T-cell (primary cell): ENCODE measurements at places on chromosomes 1 and 21.

- no peak for DNase-seq
Observed at GRCh38 chr21:26368591-26369320, 198.2 kb upstream of the APP start.

DNA sequence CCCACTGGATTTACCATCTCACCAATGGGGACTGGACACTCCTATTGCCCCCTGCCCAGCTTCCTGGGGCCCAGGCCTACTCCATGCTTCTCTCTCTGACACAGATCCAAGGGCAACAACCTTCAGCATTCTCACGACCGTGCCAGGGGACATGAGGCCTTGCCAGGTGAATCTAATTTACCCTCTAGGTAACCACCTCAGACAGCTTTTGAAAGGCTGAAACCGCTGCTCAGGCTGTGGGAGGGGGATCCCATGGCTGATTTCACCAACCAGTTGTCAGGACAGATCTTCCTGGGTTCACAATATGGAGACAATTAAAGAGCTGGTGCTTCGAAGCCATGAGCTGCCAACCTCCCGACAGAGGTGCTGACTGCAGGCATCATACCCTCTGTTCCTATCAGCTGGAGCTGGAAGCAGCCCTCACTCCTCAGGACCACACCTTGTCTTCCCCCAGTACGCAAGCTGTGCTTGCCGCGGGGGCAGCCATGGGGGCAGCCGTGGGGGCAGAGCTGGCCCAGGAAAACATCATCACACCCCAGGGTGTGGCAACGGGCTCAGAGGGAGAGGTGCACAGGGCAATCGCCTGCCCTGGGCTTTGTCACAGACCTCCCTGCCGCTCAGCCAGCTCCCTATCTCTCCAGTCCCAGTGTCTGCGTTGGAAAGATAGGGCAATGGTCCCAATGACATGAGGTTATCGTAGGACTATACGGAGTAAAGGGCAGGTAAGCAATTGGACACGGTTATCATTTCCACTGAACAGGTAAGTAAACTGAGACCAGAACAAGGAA, 120.2 kb downstream of the DMRTB1 start:
- DNase-seq: no peak

GRCh38 chr1:78385744-78386462, 104.9 kb upstream of the PTGFR start:
- no peak for DNase-seq

GRCh38 chr1:203871114-203871880, 9.9 kb downstream of the SNRPE start:
- no peak for DNase-seq

DNA sequence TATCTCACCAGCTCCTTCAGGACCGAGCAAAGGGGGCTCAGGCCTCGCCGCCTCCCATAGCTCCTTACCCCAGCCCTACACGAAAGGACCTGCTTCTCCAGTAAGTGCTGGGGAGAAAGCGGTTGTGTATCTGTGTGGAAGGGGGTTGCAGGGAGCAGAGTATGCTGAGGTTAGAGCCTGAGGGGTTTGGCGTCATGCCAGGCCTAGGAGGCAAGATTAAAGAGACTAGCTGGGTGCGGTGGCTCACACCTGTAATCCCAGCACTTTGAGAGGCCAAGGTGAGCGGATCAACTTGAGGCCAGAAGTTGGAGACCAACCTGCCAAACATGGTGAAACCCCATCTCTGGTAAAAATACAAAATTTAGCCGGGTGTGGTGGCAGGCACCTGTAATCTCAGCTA, 14.1 kb upstream of the RASSF5 start:
- no peak for DNase-seq

GRCh38 chr1:230231774-230232145, 164.7 kb downstream of the GALNT2 start:
- no peak for DNase-seq

GRCh38 chr1:116316373-116316772, 56.7 kb upstream of the ATP1A1 start:
- no peak for DNase-seq

GRCh38 chr1:44575396-44575795, 98.9 kb downstream of the TMEM53 start:
- DNase-seq: no peak

DNA sequence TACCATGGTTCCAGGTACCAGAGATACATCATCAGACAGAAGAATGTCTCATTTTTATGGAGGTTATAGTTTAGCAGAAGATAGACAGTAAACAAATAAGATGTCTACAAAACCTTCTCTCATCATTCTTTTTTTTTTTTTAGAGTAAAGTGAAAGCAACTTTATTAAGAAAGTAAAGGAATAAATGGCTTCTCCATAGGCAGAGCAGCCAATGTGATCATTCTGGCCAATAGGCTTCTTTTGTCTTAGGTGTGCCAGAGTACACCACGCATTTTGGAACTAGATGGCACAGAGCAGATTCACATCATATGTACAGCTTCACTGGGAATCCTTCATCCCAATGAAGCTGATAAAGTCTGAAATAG, 428.2 kb downstream of the SMYD3 start:
- DNase-seq: no peak

- no peak for DNase-seq
Observed at GRCh38 chr1:238727670-238728069, 658.7 kb upstream of the CHRM3 start.

- DNase-seq: no peak
Observed at GRCh38 chr1:204188959-204189639, 7.2 kb downstream of the KISS1 start.

GRCh38 chr1:201327687-201328240, 44.5 kb downstream of the PKP1 start:
- DNase-seq: no peak

DNA sequence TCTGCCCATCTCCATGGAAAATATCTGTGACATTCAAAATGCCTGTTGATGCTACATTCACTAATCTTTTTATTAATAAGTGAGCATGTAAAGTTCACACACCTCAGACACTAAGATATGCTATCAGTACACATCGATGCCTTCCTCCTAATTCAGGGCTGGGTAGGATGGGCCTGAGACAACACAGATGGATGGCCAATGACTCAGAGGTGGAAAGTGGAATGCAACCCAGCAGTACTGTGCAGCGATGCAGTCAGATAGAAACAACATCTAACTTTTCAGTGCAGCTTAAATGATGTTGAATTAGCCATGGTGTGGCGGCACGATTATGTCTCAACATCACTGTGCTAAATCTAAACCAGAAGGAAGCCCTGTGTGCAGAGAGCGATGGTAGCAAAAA, 161.6 kb upstream of the KCNJ15 start:
- no peak for DNase-seq

DNA sequence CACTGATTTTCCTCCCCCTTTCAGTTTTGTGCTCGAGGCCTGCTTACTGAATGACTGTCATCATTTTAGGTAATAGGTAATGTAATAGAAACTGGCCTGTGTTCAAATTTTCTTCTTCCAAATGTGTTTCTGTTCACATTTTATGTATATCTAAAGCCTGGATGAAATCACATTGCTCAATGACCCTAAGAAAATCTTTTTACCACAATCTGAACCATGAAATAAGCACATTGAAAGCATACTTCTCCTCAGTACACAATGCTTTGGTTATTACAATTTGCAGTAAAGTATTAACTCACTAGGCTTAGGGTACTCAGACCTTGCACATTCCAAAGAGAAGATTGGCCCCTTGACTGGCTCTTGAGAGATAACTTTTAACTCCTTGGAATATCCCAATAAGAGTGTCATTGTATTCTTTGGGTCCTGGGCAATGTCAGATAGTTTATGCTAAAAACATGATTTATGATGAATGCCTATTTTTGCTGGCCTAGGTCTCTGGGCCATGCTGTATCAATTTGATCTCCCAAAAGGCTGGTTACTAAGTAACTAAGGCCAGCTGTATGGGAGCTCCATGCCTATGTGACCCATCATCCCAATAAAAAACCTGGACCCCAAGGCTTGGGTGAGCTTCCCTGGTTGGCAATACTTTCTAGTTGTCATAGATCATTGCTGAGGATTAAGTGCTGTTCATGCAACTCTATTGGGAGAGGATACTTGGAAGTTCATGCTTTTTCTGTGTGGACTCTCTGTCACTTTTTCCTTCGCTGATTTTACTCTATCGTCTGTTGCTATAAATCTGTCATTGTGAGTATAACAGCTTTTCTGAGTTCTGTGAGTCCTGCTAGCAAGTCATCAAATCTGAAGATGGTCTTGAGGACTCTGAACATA, 293.9 kb downstream of the GRIK1 start:
- DNase-seq: no peak

- DNase-seq: no peak
Observed at GRCh38 chr1:216142921-216143320, 280.3 kb downstream of the USH2A start.

DNA sequence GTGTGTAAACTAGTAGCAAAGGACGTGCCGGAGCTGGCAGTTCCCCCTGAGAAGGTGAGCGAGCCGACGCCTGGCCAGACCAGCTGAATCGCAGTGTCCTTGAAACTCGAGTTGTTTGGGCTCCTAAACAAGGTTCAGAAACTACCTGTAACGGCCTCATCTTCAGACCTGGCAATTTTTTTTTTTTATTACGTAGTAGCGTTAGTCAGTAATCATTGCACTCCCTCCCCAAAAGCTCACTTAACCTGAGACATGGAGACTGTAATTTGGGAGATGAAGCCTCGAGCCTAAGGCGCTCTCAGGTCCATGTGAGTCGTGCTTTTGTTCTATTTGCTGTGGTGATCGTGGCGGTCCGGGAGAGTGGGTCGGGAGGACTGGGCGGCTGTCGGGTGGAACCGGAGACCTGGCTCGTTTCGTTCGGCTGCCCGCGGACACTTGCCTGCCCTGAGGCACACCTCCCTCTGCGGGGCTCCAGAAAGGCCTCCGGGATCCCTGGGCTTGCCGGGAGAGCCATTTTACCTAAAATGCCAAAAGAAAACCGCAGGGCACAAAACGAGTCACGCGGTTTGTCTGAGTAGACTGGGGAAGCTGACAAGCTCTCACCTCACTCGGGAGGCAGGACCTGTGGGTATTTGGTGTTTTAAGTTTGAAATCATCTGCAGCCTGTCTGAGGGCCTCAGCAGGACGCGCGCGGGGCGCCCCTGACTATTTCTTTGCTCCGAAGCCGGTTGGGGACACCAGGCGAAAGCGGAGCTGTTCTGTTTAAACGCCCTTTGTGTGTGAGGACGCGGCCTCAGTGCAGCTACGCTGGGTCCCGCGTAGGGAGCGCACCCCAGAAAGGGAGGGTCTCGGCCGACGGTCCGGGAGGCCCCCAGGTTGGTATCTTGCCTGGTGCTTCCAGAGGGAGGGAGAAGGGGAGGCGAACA, 722 bp downstream of the LHX8 start:
- no peak for DNase-seq

GRCh38 chr1:16298653-16299052, 53.6 kb downstream of the FBXO42 start:
- no peak for DNase-seq

- DNase-seq: no peak
Observed at GRCh38 chr21:29218749-29219148, 80.0 kb upstream of the BACH1 start.

DNA sequence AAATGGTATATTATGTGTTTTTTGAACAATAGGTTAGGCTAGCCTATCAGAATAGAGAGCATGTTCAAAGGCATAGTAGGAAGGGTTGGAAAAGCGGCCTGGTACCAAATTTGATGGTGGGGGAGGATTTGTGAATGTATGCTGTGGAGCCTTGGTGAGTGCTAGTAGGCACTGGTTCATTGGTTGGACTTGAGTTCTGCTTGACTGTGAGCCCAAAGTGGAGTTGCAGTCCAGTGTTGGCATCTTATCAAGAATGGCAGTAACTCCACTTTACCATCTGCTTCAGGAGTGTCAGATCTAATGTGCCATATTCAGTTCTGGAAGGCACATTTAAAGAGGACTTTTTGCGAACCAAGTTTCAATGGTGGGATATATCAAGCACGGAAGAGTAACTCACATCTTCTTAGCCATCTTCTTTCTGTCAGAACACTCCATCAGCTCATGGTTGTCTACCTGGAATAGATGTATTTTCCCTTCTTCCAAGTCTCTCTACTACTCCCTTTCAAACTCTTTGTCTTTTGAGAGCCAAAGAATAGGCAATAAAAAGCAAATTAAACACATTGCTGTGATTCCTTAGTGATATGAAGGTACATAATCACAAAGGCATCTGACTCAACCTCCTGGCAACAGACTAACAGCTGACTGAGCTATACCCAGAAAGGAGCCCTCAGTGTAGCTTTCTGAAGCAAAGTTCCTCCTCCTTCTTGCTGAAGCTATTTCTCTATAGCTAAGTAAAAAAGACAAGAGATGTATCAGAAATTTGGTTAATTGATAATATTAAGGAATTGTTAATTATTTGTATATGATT, 21.7 kb downstream of the LRRC8B start:
- DNase-seq: no peak
